RCC 7860 (cell line): ENCODE measurements at places on chromosomes 5 and 9.

DNA sequence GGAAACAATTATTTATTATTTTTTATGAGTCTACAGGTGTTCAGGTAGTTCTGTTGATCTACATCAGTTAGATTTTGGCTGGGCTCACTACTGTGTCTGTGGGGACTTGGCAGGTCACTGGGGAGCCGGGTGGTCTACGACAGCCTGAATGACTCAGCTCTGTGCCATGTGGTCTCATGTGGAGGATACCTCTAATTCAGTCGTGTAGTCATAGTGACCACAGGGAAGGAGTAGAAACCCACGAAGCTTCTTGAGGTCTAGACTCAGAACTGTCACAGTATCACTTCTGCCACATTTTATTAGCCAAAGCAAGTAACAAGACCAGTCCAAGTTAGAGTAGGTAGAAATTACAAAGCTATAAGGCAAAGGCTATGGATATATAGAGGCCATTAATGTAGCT, 64.7 kb upstream of the GRAMD2B start:
- DNase-seq, result peak; percentile 79

- no peak for DNase-seq
These were observed 5.1 kb downstream of the TXN start for GRCh38 chr9:110251212-110251611.

DNA sequence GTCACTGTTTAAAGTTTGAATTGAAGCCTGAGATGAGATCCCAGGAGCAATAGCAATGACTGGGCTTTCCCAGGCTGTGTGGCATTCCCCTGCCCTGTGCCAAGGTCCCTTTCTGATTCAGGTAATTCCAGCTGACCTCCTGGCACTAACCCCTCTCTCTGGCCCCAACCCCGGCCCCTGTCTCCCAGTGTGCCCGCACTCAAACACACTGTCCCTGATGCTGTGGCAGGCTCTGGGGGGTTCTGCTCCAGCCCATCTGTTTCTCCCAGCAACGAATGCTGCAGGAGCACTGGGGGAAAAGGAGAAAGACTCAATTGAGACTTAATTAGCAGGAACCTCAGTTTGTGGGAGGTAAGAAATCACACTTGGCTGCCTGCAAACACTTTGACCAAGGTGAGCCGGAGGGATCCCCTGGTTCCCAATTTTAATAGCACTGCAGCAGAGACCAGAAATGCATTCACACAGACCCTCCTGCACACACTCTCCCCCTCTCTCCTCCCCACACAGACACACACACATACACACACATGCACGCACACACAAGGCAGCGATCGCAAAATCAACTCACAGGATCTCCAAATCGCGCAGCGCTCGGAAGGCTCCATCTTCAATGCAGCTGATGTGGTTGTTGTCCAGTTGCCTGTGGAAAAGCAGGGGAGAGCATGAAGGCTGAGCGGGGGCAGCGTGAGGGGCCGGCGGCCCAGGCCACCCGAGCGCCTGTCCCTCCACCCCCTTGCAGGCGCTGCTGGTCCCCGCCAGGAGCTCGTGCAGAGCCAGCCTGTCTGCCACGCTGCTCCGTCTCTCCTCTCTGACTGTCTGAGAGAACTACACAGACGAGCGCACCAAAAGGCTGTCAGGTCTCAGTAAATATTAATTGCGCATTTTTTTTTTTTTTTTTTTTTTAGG, 265.1 kb upstream of the PANK3 start:
- DNase-seq, result no peak

- no peak for DNase-seq
These were observed 536 bp upstream of the STX17 start for GRCh38 chr9:99905833-99906402.

DNA sequence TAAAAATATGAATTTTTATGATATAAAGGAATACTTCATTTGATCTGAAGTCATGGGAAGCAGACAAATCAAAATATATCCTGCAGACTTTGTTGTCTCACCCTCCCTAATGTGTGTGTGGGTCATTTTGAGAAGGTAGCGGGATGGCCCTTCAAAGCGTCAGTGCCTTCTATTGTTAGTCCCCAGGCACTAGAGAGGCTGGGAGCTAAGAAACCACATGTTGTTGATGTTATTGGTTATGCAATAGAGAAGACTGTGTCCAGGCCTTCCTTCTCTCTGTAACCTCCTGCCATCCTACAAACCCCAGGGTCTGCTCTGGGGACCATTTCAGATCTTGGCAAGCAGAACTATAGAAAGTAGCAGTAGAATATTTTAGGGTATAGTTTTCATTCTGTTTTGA, 94.7 kb downstream of the NLN start:
- DNase-seq, result no peak

GRCh38 chr9:82255481-82256176, 267.1 kb downstream of the SPATA31D1 start:
- DNase-seq, result no peak

DNA sequence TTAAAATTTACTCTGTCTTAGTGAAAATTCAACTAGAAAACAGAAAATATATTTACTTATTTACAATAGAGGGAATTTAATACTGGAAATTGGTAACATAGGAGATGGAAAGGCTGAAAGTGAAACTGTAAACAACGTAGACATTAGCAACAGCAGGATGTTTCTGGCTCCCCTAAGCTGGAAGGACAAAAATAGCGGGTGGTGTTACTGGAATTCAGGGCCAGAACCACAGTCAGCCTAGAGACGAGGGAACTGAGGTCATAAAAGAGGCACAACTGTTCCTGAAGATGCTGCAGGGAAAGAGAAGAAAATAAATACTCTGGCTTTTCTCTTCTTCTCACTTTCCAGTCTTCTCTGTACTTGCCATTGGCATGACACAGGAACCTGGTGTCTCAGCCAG, 80.4 kb upstream of the NIPBL start:
- no peak for DNase-seq

DNA sequence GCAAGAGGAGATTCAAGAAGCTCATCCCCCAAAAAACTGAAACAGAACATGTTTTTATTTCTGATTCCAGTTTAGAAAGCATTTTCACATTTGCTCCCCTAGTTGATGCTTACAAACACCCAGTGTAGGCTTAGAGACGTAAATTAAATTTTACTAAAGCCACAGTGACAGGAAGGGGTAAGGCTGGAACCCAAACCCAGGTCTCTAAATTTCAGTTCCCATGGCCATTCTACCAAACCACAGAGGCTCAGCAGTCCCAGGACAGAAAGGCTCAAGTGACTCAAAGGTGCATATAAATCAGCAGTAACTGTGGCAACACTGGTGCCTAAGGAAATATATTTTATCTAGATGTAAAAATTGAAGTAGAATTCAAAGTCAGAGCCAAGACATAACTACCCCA, 128.7 kb downstream of the CEP120 start:
- DNase-seq, result no peak

DNA sequence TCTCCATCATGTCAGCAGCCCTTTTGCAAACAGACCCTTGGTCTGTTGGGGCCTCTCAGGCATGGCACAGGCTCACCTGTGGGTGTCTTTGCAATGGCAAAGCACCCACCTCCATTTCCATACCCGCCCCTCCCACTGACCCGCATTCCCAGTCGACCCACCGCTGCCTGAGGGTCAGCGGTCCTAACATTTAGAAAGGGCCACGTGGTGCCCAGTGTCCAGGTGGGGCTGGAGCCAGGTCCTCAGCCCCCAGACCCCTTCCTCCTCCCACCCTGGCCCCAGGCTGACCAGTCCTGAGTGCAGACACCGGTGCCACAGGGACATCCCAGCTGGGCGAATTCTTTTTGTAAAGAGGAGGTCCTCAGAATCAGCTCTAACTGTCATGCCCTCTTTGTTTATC, 43.3 kb upstream of the CEP72 start:
- DNase-seq, result no peak

GRCh38 chr5:127871503-127872153, 168.4 kb downstream of the CCDC192 start:
- DNase-seq, result no peak

- no peak for DNase-seq
These were observed 7.1 kb upstream of the FAF2 start for GRCh38 chr5:176440927-176441706.

DNA sequence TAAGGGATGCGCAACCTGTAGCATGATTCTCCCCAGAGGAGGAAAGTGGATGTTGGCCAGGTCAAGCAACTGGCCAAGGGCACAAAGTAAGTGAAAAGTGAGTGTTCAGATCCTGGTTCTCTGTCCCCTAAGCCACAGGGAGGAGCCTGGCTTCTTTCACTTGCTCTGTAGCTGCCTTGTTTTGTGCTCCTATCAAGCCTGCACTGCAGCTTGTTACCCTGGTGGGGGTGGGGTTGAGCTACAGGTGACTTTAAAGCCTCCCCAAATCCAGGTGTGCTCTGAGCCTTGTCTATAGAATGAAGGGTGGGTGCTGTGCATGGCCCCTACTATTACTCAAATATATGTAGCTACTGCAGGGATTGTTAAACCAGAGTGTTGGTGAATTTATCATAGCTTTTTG, 32.9 kb downstream of the RALGPS1 start:
- DNase-seq, result no peak

- no peak for DNase-seq
These were observed 28.3 kb downstream of the JAK2 start for GRCh38 chr9:5013374-5013773.

DNA sequence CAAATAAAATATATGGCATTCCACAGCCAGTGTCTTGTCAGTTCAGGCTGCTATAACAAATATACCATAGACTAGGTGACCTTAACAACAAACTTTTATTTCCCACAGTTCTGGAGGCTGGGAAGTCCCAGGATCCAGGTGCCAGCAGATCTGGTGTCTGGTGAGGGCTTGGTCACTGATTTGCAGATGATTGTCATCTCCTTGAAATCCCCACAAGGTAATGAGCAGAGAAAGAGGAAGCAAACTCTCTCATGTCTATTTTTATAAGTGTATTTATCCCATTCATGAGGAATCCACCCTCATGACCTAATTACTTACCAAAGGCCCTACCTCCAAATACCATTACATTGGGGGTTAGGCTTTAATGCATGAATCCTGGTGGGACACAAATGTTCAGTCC, 663.2 kb downstream of the TLR4 start:
- DNase-seq, result no peak

DNA sequence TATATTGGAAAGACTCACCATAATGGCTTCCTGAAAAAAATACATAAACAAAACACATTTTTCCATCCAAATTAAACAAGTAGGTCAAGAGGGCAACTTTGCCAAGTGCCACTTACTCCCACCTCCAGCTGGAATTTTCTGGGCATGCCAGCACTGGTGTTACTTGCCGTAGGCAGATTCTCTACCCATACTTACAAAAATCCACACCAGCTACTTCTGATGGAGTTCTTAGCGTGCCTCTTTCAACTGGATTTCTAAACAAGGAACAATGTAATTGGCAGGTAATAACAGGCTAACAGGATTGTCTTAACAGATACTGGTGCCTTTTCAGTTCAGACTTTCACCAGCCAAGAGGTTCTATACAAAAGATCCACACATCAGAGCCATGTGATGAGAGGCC, 301.4 kb downstream of the MLLT3 start:
- no peak for DNase-seq

- DNase-seq, result no peak
These were observed 379.8 kb downstream of the EFNA5 start for GRCh38 chr5:107290780-107291398.

DNA sequence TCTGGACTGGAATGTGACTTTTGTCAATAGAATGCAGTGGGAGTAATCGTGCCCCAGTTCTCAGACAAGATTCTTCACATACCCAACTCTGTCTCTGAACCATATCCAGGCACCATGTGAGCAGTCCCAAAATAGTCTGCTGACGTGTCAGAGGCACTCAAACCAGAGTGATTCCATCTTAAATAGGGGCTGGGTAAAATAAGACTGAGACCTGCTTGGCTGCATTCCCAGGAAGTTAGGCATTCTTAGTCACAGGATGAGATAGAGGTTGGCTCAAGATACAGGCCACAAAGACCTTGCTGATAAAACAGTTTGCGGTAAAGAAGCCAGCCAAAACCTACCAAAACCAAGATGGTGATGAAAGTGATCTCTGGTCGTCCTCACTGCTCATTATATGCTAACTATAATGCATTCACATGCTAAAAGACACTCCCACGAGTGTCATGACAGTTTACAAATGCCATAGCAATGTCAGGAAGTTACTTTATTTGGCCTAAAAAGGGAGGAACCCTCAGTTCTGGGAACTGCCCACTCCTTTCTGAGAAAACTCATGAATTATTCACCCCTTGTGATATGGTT, 16.9 kb upstream of the PLCXD3 start:
- DNase-seq, result peak; percentile 100

- no peak for DNase-seq
These were observed 20.9 kb upstream of the ZSWIM6 start for GRCh38 chr5:61311056-61311610.

DNA sequence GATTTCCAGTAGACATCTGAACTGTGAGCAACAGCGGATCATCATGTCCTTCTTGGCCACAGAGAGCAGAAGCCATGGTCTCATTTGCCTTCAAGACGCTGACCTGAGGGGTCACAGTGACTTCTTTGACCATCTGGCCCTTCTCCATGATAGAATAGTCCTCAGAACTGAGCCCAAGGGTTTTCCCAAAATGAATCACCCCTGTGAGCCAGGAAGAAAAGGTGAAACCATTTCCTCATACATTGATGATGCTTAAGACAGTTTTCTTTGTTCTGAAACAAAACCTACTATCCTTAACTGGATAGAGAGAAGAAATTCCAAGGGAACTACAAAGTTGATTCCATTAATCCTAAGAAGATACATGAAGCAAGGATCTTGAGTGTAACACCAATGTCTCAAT, 503.9 kb downstream of the CTNND2 start:
- DNase-seq, result no peak

DNA sequence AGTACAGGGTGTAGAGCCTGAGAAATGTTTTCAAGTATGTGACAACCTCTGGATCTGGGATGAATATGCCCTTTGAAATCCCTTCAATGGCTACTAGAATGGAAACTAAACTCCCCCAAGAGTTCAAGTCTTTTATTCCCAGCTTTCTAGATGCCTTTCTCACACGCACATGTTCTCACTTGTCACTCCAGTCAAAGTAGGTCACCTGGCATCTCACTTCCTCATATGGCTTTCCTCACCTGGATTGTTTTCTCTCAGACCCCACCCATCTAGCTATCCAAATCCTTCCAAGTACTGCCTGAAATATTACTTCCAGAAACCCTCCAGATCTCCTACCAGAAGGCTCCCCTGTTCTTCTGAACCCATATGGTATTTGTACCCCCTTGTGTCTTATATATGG, 615.4 kb upstream of the KLF4 start:
- DNase-seq, result no peak

DNA sequence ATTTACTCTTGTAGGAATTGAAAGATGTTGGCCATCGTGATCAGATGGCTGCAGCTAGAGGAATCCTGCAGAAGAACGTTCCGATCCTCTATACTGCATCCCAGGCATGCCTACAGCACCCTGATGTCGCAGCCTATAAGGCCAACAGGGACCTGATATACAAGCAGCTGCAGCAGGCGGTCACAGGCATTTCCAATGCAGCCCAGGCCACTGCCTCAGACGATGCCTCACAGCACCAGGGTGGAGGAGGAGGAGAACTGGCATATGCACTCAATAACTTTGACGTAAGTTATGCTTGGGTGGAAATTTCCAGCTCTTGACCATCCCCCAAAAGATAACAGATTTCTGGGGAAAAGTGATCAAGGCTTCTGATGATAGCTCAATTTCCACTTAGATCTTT, 50.6 kb downstream of the LRRTM2 start:
- no peak for DNase-seq
